Activated CD4-positive, alpha-beta T cell treated with anti-CD3 and anti-CD28 coated beads, Interleukin-2, amount 10 ng/mL, durations not matched to agents 7 days and 5 days (primary cell): ENCODE measurements at places on chromosomes 5 and 9.

GRCh38 chr9:128383791-128384190 lies 12.6 kb downstream of the URM1 start:
- DNase-seq: no peak

DNA sequence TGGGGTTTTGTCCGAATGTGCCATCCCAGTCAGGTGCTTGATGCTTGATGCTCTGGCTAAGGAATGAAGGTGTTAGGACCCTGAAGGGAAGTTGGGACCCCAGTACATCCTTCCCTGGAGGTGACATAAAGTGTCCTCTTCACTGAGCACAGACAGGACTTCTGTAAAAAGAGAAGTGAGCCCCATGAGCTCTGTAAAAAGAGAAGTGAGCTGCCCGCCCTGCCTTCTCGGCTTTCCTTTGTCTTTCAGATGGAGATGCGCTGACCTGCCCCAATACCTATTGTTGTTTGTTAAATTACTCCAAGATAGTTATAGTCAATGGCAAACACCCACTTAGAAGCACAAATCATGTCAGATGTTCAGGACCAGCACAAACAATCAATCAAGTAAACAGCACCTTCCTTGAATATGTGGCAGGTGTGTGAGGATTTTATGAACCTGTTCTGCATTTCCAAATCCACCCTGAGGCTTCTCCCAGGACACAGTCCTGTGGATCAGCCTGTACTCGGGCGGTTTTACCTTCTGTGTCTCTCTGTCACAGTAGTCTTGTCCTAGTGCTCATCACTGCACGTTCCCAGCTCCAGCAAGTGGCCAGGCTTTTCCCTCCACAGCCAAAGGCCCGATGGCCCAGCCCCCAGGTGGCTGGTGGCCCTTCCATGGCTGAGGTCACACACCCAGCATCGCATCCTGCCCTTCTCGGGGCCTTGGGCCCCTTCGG lies 191.4 kb downstream of the MTRR start:
- no peak for DNase-seq

DNA sequence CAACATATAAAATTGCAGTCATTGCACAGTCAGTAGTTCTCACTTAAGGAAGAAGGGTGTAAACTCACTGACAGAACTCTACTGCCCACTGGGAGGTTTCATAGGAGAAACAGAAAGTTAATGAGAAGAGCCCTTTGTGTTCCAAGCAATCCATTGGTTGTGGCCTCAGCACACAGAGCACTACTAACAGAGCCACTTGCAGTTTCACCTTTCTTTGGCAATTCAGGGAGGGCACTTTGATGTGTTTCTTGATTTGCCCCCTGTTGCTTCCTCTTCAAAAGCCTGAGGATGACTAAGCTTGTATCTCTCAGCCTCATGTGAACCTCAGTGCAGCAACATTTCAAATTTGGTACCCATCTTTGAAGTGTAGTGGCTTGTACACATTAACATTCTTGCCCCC lies 409.4 kb downstream of the DMRTA1 start:
- DNase-seq: no peak

GRCh38 chr5:124719113-124719967 lies 27.1 kb downstream of the ZNF608 start:
- no peak for DNase-seq

DNA sequence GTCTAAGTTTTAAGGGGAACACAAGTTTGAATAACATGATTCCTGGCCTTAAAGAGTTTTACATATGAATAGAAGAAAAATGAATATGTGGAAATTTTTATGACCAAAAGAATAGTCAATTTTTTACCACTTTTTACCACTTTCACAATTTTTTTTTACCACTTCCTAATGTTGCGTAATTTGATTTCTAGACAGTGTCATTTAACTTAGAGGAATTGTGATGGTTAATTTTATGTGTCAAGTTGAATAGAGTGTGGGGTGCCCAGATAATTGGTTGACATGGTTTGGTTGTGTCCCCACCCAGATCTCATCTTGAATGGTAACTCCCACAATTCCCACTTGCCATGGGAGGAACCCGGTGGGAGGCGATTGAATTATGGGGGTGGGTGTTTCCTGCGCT lies 416.6 kb downstream of the KIF4B start:
- no peak for DNase-seq

GRCh38 chr5:173800340-173800739 lies 87.8 kb upstream of the CPEB4 start:
- DNase-seq: no peak

- DNase-seq: no peak
Observed at GRCh38 chr9:70502690-70503089, 88.2 kb upstream of the KLF9 start.

DNA sequence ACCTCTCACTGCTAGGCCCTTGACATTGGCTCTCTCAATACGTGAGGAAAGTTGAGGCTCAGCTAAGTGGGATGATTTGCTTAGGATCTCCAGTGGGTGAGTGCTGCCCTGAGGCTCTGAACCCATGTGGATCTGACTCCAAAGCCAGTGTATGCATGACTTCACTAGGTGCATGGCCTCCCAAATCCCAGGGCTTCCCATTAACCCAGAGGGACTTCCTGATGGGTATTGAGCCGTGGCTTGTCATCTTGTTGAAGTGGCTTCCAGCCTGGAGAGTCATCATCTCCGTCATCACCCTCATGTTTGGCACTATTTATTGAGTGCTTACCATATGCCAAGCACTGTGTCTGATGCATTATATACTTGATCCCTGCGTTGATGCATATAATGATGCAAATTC lies 37.3 kb upstream of the TEX48 start:
- DNase-seq: no peak

GRCh38 chr5:93273176-93273575 lies 307.8 kb downstream of the NR2F1-AS1 start:
- no peak for DNase-seq

DNA sequence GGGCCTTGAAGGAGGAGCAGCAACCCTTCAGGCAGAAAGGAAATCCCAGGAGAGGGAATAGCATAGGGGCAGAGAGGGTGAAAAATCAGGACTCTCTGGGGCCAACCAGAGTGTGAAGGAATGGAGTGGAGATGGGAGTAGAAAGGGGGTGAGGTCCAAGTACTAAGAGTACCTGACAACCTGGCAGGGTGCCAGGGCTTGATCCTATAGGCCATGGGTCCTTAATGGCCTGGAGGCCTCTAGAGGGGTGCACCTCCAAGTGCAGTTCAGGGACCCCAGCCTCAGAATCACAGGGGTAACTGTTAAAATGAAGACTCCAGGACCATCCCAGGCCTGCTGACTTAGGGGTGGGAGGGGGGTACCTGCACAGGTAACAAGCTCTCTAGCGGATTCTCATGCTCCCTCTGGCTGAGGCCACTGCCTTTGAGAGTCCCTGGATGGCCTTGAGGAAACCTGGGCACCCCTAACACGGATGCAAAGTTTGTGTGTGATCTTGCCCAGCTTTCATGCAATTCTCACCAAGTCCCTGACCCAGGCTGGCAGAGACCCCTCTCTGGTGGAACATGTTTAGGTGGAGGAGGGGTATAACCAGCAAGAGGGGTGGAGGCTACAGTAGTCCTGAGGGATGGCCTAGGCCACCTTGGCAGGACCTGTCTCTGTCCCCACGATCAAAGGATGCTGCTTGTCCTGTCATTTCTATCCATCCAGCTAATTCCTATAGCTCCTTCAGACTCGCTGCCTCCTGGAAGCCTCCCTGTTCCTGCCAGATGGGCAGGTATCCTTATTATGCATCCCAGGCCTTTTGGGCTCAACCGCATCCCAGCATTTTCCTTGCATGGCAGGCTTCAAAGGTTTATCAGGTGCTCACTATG lies 17.6 kb upstream of the CSF1R start:
- DNase-seq: no peak

DNA sequence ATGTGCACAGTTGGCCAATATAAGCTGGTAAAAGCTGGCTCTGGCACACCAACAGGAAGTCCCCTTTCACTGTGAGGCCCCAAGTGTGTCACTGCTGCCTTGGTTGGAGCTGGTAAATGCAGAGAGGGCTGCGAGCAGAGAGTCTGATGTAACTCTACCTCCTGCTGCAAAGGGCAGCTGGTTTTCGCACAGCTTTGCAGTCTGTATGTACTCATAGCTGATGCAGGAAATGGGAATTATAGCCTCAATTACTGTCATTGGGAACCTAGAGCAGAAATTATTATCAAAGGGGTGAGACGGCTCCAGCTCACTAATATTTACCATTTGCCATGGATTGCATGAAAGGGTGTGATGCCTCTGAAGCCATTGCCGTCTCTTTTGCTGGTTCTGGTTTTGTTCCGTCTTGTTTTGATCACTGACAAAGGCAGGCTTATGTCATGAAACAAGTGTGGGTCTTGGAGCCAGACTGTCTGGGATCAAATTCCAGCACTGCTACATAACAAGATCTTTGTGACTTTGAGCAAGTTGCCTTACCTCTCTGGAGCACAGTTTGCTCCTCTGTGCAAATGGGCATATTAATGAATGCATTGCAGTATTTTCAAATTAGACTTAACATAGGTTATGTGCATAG lies 124.3 kb upstream of the SLC25A48 start:
- DNase-seq: no peak

DNA sequence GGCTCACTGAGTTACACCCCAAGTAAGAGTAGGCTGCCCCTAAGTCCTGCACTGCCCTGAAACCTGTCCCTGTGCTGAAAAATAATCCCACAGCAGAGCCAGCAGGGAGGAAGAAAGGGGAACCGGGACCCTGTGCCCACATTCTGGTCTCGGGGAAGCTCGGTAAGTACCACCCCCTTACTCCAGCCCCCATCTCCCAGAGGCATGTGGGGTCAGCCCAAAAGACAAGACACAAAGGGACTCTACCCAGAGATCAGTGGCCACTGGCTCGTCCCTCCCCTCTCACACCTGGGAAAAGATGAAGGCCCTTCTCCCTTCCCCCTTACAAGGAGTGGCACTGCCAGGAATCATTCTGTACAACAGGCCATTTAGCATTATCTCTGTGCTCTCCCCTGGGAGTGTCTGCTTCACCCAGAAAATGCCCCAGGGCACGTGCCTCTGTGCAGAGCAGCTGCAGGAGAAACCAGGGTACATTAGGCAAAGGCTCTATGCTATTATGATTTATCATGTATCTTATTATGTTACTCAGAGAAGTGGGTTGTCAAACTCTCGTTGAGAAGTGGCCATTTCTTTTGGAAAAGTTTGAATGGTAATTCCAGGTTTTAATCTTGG lies 71.3 kb downstream of the NDFIP1 start:
- no peak for DNase-seq

DNA sequence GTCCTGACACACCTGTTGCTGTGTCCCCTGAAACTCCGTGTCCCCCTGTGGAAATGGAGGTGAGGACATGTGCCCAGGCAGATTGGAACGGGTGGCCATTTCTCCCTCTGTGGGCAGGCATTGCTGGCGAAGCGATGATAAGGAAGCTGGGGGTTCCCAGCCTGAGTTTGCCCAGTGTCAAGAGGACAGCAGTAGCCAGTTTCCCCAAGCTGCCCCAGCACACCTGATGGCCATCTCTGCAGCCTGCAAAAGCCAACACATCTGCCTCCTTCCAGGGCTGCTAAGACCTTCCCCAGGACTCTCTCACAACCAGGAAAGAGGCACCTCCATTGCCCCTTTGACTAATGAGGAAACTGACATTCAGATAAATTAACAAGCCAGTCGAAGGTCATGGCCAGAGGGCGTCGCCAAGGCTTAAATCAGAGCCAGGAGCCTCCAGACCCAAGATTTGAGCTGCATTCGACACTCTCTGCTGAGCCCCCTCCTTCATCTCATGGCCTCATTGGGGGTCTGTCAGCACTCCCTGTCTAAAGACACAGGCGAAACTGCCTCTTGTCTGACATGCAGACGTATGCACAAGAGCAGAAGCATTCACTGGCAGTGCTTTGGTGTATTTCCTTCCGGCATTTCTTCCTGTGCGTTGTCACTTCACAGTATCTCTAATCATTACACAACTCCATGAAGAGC lies 10.4 kb upstream of the WNK2 start:
- DNase-seq: no peak

DNA sequence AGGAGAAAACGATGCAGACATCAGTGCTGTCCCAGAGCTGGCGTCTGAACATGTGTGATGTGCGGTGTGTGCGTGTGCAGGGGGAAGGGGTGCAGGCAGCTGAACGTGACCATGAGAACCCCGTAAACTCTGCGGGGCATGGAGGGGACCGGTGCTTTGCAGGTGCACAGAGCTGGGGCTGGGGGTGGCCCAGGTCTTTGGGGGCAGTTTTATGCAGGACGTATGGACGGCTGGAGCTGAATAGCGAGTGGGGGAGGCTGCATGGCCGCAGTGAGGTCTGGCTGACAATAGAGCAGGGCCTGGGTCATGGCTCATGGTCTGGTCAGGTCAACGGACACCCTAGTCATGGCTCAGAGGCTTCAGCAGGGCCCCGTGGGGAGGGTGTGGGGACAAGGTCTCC lies 3.3 kb upstream of the EXOC3 start:
- DNase-seq: no peak

DNA sequence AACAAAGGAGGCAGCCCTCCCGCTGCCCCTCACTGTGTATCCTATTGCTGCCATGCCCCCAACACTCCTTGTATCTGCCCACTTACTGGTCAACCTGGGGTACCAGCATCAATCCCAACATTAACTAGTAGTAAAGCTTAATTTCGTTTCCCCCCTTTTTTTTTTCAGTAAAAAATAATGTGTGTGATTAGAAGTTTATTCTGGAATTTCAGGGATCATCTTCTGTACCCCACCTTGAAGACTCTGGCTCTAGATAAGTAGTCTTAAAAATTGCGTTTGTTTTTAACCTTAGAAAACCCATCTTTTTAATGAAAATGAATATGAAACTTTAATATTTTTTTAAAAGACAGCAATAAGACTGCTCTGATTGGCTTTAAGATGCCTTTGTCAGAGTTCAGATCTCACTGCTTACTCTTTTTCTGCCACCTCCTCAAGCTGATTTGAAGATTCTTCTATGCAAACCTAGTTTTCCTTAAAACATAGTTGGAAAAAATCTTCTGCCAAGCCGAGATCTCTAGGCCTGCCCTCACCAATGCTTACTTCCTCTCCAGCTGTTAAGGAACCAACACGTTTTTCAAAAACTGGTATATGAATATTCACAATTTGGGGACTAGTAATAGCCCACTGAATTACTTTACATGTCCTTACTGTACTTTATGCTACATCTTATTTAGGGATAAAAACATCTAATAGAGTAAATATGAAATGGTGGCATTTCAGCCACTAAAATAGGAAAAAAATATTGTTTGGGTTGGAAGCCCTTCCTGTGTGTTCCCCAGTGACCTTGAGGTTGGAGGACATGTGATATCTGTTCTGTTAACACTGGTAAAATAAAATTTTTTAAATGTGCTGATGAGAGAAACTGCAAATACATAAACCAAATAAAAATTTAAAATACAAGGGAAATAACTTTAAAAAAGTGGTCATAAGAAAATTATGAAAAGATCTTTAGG lies 4.0 kb upstream of the RHOBTB3 start:
- DNase-seq: no peak

- DNase-seq: no peak
Observed at GRCh38 chr5:14880688-14881087, 9.1 kb upstream of the ANKH start.

- no peak for DNase-seq
Observed at GRCh38 chr9:130786526-130786925, 48.5 kb upstream of the ABL1 start.

DNA sequence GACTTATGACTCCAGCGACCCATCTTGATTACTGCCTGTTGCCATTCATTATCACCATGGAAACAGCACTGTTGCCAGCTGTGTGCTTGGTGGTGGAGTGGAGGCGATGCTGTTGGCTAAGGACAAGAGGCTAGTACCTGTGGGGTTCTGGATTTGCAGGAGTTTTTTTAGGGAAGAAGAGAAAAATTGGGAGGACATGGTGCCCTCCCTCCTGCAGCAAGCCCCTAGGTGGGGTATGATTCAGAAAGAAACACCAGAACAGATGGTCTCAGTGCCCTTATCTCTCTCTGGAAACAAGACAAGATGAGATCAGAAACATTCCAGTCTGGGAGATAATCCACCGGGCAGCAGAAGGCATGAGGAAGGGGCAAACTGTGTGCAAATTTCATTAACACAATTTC lies 87.8 kb upstream of the TLR4 start:
- no peak for DNase-seq
